ENCODE measurements at places on chromosomes 1 and 21.

GRCh38 chr1:116466810-116467557, 93.9 kb downstream of the ATP1A1 start:
- DNase-seq: no peak

- DNase-seq: no peak
Observed at GRCh38 chr1:244322791-244323521, 128.8 kb downstream of the ADSS2 start.

DNA sequence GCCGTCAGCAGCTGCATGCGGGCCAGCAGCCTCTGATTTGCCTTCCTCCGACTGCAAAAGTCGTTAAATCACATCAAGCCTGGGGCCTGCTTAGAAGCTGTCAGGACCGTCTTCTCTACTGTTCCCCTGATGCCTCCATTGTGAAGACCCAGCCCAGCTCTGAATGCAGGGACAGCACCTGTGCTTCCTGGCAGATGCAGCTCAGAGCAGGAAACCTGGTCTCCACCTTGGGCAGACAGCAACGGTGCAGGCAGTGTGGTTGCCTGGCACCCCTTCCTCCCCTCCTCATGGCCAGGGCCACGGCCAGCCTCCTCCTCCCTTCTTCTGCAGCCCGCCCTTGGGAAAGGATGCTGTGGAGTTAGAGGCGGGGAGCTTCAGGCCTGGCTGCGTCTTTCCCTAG, 92.3 kb upstream of the COL6A1 start:
- no peak for DNase-seq

- DNase-seq: peak; percentile 80
Observed at GRCh38 chr1:166164995-166165660, 1.7 kb downstream of the FAM78B start.

DNA sequence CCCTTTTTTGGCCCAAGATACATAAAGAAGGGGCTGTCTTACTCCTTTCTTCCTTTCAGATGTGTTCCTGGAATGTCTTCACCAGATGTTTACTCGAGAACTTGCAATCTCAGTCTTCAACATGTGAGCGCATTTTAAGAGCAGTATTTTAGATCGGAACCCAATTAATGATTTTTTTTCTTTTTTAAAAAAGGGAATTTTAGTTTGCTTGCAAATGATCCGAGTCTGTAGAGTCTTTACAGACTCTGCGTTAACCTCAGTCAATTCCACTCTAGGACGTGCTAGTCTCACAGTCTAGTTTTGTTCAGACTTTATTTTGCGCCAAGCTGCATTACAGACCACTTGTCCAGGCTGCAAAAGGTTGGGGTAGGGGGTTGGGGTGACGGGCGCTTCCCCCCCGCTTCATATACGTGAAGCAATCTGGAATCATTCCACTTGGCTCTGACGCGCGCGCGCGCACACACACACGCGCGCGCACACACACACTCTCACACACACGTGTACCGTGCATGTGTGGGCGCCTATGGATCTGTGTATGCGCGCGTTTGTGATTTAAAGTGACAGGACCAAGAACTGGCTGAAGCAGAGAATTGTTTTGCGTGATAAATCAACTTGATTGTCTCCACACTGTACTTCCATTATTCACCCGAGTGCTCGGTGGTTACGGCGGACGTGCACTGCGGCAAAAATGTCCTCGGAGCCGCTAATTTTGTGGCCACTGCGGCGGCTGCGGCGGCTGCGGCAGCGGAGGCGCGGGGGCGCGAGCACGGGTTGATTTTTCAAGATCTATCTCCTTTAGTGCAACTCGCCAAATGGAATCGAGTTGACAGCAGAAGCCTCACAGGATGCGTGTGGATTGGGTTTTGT, 25.6 kb upstream of the NFIA start:
- DNase-seq: peak; percentile 34

DNA sequence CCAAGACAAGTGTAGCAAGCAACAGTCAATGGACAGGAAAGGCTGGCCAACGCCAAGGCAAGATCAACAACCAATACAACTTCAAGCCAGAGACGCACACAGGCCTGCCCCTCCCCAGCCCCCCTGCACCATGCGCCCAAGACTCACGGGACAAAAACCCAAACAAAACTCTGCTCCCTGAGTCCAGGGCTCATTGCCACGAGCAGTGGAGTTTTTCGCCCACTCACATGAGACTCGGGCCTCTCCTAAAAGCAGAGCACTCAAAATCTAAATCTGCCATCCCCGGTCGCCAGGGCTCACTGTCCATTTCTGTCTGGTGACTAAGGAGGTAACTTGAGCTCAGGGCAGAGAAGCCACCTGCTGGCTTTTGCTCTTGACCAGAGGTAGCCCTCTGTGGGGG, 174.8 kb downstream of the CLIC6 start:
- DNase-seq: no peak

GRCh38 chr1:150981805-150982712, at the start of gene ANXA9:
Gene ANXA9 (plus strand): TSS chr1:150982292. CDS start chr1:150983106, 814 bp downstream.
- DNase-seq: no peak

GRCh38 chr1:46487818-46488218, 1.8 kb upstream of the DMBX1 start:
- DNase-seq: peak; percentile 56

- DNase-seq: peak; percentile 38
Observed at GRCh38 chr1:115837740-115838421, 3.0 kb downstream of the NHLH2 start.

DNA sequence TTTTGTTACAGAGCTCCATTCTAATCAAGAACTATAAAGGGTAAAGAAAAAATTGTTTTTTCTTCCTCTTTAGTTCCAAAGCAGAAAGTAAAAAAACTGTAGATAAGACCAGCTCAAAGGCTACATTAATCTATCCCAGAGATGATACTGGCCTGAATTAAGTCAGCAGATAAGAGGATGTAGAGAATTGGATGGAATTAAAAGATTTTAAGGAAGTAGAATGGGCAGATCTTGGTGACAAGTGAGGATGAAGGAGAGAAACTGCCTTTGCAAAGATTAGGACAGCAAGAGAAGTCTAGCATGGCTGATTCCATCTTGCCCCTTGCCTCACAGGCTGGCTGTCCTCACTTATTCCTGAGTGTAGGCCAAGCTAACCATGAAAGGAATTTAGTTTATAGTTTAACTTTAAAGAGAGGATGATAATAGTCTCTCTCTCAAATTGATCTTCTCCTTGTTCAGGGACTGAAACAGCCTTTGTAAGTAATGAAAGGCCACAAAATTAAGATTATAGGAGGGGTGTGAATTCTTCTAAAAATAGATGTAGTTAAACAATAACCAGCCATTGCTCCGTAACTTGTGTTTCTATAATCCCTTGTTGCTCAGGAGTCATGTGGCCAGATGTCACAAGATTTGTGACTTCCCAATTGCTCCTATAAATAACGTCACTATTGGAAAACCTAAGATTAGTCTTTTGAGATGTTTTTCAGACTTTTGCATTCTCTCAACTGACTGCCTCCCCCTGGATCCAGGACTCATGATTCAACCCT, 265.0 kb upstream of the USP24 start:
- no peak for DNase-seq

DNA sequence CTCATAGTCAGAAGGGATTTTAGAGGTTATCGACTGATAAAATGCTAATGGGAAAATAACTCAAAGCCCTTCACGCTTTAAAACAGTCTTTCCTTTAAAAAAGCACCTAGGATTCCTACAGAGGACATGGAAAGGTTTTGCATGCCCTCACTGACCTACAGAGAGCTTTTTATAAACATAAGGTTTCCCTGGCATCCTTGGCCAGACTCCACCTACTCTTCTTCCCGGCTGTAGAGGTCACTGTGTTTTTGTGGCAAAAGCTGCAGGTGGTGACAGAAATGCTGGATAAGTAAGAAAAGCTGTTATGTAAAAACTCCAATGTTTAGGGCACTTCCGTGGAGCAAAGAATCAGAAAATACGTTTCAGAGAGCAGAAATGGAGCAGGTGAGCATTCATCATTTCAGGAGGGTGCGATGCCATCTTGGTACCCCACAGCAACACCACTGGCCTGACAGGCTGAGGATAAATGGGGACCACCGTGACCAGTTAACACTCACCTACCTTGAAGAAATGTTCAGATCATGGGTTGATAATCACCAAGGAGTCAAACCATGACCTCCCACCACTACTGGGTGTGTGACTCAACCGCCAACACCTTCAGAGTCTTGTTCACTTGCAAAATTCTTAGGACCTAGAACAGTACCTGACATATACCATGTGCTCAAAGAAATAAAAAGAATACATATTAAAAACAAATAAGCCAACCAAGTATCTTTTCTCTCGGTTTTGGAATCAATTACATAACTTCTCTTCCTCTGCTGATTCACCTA, 46.6 kb downstream of the SSBP3 start:
- DNase-seq: no peak

- DNase-seq: no peak
Observed at GRCh38 chr1:175419684-175420517, 227.3 kb upstream of the KIAA0040 start.

- DNase-seq: no peak
Observed at GRCh38 chr1:171590022-171590421, 32.0 kb upstream of the MYOCOS start.

- DNase-seq: no peak
Observed at GRCh38 chr1:69693921-69694675, 126.4 kb downstream of the LRRC7 start.

DNA sequence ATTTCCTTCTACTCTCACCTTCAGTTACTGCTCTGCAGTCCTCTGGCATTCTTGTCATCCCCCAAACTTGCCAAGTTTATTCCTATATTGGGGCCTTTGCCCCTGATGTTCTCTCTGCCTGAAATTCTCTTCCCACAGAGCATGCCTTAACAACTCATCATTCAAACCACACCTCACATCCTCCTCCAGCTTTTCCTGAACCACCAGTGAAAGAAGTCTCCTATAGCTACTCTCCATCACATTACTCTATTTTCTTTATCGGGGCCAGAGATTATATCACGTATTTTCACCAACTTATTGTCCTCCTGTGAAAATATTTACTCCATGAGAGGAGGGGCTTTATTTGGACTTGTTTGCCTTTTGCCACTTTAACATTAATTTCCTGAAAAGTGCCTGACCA, 32.1 kb downstream of the EXTL2 start:
- DNase-seq: no peak

DNA sequence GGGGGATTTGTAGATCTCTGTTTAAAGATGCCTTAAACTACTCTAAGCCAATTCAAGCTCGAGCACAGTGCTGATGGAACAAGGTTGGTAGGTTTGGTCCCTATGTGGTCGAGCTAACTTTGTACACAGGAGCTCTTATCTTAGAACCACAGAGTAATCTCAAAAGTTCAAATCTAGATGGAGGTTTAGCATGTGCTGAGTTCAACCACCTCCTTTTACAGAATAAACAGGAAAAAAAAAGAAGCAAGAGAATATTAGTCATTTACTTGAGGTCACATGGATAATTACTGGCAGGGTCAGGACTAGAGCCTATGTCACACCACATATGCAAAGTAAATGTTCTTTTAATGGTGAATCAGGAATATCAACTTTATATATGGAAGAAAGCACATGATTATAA, 86.2 kb downstream of the DTL start:
- no peak for DNase-seq

DNA sequence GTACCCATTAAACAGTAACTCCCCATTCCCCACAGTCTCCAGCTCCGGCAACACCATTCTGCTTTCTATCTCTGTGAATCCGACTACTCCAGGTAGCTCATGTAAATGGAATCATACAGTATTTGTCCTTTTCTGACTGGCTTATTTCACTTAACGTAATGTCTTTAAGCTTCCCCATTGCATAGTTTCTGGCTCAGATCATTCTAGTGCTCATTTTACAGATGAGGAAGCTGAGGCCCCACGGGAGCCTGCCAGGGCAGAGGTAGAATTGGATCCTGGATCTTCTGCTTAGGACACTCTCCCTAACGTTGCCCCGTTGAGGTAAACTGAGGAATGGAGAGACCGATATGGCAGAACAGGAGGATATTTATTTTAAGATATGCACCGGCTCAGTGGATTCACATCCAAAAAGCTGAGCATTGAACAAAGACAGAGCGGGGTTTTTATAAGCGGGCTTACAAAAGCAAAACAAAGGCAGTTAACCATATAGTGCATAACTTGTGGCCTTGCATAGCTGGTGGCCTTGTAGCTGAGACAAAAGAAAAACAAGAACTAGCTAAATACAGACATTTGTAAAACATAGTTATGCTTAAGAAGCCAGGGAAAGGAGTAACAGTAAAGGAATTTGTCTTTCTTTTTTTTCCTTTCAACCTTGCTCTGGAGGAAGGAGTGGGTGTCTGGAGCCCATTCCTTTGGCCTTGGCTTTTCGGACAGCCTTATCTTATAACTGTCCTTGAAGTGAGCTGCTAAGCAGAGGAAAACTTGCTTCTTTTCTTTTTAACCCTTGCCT, 15.3 kb upstream of the KLHDC8A start:
- no peak for DNase-seq

DNA sequence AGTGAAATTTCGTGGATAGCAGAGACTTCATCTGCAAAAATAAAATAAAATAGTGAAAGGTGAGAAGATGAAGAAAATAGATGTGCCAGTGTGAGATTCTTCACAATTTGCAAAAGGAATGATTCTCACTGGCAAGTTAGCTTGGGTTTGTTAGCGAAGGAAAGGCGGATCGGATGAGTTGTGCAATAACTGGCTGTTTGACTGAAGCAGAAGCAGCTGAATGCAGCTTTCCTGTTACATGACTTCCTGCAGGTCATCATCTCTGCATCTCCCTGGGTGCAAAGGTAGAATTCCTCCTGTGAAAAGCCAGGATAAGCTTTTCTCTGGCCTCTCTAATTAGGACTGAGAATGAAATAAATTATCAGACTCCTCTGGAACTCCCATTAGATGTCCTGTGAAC, 263.1 kb upstream of the CHRM3 start:
- no peak for DNase-seq

- no peak for DNase-seq
Observed at GRCh38 chr1:68149907-68150306, 82.4 kb downstream of the WLS start.

DNA sequence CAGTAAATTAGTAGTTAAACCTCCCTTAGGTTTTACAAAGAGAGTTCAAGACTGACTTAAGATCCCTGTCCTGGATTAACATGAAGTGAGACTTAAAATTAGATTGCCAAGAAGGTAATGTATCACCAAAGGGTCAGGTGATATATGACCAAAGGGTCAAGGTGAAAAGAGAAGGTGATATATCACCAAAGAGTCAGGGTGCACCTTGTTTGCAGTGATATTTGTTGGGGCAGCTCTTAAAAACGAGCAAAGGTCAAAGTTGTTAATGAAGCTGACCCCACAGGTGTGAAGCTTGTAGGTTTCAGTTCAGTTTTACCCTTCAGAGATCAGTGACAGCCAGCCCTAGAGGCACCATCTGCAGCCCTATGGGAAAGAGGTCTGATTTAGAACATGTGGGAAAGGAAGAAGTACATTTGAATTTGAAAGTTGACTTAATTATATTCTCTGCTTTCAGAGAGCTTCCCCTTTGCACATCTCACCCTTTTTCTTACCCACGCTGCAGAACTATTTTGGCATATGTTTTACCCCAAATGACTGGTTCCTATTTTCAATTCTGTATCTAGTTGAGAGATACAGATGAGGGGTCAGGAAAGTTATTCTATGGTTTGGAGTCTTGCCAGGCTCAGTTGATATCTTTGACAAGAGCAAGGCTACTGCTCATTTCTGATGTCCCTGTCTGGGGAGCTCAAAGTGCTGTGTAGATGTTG, 170.8 kb downstream of the S1PR1 start:
- no peak for DNase-seq

All from endothelial cell (in vitro differentiated cells).